ENCODE measurements at places on chromosomes 2 and 18.

DNA sequence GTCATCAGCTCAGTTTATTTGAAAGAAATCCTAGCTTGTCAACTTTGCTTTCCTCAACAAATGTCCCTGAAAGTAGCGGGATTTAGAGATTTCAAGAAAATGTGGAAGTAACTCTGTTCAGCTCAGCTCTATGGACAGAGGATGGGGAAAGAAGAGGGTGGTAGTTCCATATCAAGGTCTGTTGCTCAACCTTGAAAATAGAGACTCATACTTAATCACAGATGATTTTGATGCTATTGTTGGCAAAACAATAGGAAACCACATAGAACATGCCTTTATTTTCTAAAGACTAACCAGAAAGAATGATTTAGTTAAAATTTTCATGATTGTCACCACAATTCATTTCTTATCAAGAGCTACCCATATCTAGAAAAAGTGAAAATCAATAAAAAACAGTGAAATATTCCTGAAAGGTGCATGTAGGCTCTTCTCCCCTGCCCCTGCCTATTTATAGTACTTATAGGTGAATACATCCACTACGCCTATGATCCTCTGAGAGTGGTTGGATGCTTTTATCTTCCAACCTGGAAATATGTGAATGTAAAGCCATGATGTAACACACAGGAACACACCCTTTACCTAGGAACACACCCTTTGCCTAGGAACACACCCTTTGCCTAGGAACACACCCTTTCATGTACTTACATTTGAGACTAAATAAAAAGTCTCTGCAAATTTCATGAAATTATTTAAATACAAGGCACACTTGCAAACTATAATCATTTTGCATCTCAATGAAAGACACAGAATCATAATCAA is 65.8 kb downstream of the ETAA1 start:
- DNase-seq, result no peak

- no peak for DNase-seq
Observed at GRCh38 chr2:100286318-100286717, 36.0 kb downstream of the LONRF2 start.

DNA sequence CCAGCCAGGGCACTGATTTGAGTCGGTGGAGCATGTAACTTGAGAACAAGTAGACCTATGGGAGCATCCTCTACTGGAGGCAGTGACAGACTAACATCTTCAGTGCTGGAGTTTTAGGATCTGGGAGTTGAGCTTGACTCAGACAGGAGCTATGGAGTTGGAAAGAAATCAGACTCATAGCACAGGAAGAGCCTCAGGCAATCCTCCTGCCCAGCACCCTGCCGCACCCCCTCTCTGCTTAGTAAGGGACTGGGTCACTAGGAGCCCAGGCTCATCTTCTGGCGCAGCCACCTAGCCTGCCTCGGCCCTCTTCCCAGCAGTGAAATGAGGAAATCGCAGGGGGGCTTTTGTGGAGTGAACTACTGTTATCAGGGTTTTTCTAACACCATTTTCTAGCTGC is 3.6 kb downstream of the ARID5A start:
- no peak for DNase-seq

GRCh38 chr18:53467756-53468155 is 756.7 kb downstream of the MBD2 start:
- DNase-seq, result no peak

DNA sequence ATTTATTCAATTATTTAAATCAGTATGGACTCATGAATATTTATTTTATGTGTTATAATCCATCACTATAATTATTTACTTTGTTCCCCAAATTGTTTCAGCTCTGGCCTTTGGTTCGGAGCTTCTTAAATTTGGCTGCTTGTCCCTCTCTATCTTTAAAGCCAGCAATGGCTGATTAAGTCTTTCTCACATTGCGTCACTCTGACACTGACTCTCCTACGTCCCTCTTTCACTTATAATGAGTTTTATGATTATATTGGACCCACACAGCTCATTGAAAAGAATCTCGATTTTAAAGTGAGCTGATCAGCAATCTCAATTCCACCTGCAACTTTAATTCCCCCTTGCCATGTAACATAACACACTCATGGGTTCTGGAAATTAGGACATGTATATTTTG is 185.2 kb upstream of the SLC39A10 start:
- no peak for DNase-seq

- DNase-seq, result peak; percentile 28
Observed at GRCh38 chr2:237591141-237591881, 777 bp upstream of the RAB17 start.

DNA sequence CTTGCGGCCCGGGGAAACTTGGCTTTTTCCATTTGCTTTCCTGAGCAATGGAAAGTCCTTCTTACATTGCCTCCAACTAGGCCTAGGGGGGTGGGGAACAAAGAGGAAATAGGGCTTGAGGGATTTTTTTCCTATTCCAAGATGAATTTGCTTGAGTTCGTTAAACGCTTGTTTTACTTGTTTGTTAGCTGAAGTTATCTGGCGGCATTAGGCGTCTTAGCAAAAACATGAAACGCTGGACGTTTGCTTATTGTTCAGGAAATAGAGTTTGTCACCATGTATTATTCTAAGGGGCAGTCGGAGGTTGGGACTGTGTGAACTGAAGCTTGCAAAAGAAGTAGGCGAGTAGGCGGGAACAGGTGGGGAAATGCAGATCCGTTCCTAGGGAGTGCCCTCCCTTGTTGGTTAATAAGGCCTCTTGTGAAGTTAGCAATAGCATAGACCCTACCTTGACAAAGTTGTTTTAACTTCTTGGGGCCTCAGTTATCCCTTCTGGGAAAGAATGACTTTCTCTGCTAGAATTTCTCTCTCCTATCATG is 1.9 kb downstream of the CABLES1 start:
- DNase-seq, result no peak

DNA sequence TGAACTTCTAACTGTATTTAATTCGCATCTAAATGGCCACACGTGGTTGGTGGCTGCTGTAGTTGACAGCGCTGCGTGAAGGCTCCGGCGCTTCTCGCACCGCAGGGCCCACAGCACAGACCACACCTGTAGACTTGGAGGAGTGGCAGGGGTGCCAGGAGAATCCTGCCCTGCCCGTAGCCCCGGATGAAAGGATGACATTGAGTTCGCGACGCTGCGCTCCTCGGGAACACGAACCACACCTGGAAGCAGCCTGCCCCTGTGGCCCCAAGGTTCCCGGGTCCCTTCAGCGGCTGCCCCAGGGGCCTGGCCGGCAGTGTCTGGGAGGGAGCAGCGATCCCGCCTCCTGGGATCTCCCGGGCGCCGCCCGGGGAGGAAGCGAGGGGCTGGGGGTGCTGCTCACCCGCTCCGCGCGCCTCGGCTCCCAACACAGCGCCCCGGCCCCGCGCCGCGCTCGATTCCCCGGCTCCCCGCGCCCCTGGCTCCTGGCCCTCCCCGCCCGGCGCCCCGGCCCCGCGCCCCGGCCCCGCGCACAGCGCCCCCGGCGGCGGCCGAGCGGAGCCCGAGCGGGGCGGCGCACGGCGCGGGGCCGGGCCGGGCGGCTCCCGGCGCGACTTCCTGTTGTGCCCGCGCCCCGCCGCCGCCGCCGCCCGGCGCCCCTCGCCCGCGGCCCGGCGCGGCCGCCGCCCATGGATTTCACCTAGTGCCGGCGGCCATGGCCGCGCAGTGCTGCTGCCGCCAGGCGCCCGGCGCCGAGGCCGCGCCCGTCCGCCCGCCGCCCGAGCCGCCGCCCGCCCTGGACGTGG is at the start of gene RNPEPL1:
Gene RNPEPL1, plus strand, starts transcription at position 613 of the 806 bp plus-strand sequence. Its CDS starts 103 bp downstream, at position 716.
- DNase-seq, result peak; percentile 72

DNA sequence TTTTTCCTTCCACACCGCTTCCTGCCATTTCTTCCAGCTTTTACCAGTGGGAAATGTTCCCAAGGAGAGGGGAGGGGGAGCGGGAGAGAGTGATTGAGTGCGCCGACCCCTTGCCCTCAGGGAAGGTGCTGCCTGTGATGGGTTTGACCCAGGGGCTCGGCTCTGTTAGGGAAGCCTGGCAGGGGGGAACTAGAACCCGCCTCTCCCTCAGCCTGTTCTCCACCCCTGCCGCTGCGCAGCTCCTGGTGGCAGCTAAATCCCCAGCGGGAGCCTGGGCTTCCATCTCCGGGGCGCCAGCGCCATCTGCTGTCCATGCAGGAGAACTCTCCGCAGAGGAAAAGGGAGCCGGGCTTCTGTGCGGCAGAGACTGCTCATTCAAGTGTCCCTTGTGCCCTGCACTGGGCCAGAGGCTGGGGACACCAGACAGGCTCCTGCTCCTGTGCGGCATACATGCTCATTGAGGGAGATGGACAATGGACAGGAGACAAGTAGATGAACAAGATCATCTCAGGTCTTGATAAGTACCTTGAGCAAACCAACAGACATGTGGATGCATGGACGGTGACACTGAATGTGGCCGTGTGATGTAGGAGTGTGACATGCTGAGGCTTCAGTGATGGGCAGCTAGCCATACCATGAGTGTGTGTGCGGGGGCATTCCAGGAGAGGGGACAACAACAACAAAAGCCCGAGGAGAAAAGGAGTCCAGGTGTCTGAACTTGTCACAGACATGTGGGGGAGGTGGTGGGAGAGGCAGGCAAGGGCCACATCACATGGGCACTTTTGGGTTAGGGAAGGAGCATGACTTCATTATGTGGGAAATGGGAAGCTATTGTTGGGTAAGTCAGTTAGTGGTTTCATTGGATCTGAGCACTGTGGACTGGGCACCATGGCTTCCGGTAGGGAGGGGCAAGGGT is 13.3 kb downstream of the CHPF start:
- peak; percentile 92 for DNase-seq

GRCh38 chr18:13481820-13482617 is 244.3 kb downstream of the FAM210A start:
- no peak for DNase-seq

DNA sequence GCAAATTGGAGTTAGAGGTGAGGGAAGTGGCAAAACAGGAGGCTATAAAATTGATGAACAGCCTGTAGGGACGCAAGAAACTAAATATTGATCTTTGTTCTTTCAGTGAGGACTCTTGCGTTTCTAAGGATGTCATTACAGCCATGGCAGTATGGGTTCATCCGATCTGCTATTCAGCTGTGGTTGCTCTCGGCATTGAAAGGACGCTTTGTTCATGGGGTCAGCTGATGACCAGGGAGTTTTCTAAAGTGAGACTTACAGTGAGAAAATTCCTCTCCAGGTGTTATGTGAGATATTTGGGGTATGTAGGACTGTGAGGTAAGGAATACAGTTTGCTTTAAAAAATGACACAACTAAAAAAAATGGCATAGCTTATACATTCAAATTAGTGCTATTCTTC is 52.7 kb upstream of the PELI1 start:
- DNase-seq, result no peak

- no peak for DNase-seq
Observed at GRCh38 chr2:54632733-54633692, 90.4 kb upstream of the EML6 start.

- DNase-seq, result no peak
Observed at GRCh38 chr2:35378791-35379190, 976.8 kb upstream of the CRIM1 start.

DNA sequence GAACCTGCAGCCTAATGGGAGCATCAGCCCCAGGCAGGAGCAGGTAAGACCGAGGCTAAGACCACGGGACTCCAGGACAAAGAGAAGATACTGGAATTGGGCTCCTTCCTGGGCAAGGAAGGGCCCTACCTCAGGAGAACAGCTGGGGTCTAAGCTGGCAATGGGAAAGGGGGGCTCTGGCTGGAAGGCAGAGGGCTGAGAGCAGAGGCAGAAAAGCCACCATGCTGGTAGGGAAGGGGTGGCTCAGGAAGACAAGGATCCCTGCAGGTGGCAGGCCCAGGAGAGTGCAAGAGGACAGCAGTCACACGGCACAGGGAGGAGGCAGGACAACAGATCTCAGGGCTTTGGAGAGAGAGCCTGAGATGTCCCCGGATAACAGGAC is 203.5 kb downstream of the NDUFA10 start:
- DNase-seq, result no peak

DNA sequence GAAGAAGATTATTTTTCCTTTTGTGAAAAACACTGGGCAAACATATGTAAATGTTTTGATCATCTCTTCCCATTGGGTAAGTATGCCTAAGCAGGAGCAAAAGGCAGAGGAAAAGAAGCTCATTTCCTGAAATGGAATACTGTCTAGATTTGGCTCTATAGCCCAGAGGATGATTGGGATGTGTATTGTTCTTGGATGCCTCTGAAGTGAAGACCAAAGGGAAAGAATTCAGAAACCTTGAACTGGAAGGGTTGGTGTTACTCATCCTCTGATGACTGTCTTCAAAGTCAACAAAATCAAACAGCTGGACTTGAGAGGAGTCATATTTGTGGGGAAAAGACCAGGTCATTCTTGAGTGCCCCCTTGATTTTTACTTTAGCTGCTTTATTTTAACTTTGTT is 112.6 kb upstream of the NT5C1B start:
- DNase-seq, result no peak

GRCh38 chr2:109415581-109416013 is 198.2 kb downstream of the SEPTIN10 start:
- no peak for DNase-seq

DNA sequence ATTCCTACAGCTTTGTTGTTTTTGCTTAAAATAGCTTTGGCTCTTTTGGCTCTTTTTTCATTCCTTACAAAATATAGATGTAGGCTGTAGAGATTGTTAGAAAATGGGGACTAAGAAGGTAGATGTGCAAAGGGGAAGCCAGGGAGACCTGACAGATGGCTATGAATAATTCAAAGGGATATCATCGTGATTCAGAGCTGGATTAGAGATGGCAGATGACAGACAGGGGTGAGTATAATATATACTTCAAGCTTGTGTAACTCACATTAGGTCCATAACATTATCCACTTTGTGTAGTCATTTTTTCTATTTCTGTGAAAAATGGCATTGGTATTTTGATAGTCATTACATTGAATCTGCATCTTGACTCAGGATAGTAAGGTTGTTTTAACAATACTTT is 422.9 kb upstream of the ST6GAL2 start:
- no peak for DNase-seq

DNA sequence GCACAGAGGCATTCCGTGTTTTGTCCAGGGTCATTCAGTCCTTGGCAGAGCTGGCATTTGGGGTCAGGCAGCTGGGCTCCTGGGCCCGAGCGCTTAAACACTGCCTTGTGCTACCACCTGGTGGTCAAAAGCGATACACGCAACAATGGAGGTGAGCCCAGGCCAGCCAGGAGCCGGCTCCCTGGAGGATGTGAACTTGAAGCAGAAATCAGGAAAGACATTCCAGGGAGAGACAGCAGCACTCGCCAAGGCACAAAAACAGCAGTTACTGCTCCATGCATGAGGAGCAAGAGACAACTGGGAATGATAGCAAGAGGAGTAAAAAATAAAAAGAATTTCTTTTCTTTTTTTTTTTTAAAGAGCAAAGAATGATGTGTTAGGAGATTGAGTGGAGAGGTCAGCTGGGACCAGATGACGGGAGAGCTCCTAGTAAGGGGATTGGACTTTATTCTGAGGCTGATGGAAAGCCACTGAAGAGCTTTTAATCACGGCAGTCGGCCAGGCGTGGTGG is 20.7 kb downstream of the SCYGR8 start:
- peak; percentile 67 for DNase-seq

- no peak for DNase-seq
Observed at GRCh38 chr2:134764164-134764563, 45.4 kb upstream of the TMEM163 start.

GRCh38 chr2:42052702-42053481 is 5.1 kb downstream of the PKDCC start:
- DNase-seq, result no peak

GRCh38 chr18:8608795-8609658 is at the start of gene RAB12:
TSS of gene RAB12 (plus strand) at chr18:8609437. CDS start at chr18:8609440, 3 bp downstream.
- DNase-seq, result peak; percentile 91
